ENCODE measurements at places on chromosomes 7 and 10.

DNA sequence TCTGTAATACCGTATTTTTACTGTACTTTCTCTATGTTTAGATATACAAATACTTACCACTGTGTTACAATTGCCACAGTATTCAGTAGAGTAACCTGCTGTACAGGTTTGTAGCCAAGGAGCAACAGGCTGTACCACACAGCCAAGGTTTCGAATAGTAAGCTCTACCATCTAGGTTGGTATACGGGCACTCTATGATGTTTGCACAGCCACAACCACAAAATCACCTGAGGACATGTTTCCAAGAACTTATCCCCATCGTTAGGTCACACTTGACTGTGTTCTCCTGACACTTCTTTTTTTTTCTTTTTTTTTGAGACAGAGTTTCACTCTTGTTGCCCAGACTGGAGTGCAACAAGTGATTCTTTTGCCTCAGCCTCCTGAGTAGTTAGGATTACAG is 134.6 kb upstream of the TRIM24 start:
- DNase-seq: no peak

DNA sequence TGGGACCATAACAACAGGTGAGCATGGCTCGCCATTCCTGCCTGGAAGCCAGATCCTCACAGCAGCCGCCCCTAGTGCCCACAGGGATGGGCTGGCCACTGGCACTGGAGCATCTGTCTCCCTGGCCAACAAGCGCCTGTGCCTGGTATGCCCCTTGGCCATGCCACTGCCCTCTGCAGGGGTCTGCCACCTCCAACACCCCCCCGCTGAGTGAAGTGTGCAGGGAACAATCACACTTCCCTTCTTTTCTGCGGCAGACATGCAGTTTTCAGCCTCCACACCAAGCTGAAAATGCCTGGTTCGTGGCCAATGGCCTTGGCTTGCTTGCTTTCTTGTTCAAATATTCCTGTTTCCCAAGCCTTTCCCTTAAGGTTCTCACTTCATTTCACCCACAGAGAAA is 50.7 kb downstream of the HSPA12A start:
- no peak for DNase-seq

- DNase-seq: no peak
These were observed 118.0 kb downstream of the BUB3 start for GRCh38 chr10:123272171-123272570.

DNA sequence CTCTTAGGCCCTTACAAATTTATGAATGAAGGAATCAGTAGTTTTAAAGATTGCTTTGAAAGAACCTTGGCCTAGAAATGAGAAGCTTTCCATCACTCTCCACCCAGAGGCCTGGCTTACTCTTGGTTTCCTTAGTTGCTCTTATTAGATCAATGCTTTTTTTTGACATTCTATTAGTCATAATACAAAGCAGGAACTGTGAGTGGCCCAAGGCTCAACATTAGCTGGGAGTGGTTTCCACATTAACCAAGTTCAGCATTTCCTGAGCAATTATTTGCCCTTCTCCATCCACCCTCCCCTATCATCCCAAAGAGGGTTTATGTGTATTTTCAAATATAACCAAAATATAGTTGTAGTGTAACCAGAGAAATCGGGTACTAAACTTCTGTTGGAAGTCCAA is 103.4 kb upstream of the FAM204A start:
- DNase-seq: no peak

DNA sequence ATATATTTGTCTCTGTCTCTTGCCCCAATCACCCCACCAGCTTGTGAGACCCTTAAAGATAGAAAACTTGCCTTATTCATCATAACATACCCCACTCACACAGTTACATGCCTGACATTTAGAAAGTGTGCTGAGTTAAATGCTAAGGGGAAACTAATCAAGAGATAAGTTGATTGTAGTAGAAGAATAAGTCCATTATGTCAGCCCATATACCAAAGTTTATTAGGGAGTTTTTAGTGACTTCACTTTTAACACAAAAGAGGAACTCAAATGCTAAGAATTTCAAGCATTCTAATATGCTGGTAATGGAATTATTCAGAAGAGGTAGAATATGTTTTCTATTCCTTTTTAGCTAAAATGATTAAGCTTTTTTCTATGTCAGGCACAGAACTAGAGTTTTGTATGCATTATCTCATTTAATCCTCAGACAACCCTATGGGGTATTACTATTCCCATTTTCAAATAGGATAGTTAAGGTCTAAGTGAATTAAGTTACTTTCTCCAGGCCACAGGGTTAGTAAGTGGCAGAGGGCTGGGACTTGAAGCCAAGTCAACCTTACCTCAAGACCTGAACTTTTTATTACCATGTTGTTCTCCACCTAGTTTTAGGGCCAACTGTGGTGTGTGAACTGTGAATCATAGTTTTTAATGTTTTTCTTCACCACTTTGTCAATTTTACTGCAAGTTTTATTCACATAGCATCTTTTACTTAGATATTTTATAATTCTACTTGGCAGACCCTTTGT is 19.6 kb downstream of the ASAH2 start:
- DNase-seq: no peak

- no peak for DNase-seq
These were observed 42.5 kb downstream of the ASZ1 start for GRCh38 chr7:117384688-117385362.

- DNase-seq: no peak
These were observed 24.4 kb downstream of the DDX50 start for GRCh38 chr10:68925489-68925888.

DNA sequence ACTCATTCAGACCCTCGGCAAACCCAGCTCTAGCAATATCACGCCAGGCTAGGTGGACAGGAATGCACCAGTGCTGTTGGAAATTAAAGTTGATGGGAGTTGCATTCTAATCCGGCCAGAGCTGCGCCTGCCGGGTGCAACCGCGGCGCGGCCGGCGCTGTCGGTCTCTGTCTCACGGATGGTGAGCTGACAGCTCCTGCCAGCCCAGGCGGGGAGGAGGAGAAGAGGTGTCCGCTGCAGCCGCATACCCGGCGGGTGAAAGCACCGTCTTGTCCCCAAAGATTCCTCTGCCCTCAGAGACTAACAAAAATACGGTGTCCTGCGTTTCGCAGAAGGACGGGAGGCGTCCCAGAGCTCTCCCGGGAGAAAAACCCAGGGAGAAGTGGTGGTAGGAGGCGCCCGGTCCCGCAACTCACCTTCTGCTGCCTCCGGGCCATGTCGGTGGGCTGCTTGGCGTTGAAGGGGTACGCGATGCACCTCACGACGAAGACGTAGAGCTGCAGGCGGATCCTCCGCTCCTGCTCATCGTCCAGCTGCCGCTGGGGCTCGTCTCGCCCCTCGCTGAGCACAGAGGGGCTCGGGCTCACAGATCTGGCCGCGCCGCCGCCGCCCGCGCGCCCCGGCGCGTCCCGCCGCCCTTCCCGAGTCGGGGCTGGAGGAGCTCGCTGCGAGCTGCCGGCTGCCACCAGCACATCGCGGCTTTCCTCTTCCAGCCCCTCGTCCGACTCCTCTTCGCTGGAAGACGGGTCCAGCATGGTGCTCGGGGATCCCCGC is 490 bp downstream of the CADPS2 start:
- DNase-seq: no peak

- DNase-seq: no peak
These were observed 5.1 kb upstream of the GRB10 start for GRCh38 chr7:50787825-50788224.

- no peak for DNase-seq
These were observed 56.2 kb upstream of the TM9SF3 start for GRCh38 chr10:96642973-96643372.

DNA sequence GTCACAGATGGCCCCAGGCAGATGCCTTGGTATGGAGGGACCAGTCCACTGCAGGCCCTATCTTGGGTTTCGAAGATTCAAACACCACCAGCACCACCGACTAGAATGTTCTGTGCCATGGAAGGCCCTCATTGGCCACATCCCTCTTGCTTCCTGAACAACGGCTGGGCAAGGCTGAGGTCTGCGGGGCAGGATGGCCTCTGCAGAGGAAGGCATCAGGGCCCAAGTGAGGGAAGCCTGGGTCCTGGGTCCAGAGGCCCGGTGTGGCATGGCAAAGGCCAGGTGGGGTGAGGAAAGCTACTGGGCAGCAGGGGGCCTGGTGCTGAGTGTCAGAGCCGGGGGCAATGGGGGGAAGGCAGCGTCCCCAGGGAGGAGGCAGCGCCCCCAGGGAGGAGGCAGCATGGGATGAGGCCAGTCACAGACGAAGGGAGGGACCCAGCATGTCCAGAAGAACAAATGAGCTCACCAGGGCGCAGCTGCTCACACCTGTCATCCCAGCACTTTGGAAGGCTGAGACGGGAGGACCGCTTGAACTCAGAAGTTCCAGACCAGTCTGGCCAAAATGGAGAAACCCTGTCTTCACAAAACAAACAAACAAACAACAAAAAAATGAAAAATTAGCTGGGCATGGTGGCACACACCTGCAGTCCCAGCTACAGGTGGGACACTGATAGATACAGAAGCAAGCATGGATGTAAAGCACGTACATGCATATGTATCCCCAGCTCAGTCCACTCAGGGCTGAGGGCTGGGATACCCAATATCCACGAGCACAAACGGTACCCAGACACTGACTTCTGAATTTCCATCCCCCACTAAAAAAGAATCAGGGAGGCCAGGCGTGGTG is 64.4 kb downstream of the PROSER2 start:
- DNase-seq: no peak

DNA sequence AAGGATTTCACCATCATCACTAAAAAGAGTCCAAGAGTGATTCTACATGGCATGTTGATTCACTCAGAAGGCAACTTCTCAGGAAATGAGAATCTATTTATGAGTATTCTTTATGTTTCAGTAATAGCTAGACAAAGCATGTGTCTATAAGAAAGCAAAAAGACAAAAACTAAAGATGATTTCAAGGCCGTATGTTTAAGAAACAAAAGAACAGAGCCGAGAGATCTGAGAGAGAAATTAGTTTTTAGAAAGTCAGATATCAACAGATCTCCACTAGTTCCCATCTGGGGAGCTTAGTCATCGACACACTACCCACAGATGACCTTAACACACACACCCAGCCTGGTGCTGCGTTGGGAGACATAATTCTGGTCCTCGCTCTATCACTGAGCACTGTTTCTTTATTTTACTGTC is 21.0 kb downstream of the PIP4K2A start:
- no peak for DNase-seq

DNA sequence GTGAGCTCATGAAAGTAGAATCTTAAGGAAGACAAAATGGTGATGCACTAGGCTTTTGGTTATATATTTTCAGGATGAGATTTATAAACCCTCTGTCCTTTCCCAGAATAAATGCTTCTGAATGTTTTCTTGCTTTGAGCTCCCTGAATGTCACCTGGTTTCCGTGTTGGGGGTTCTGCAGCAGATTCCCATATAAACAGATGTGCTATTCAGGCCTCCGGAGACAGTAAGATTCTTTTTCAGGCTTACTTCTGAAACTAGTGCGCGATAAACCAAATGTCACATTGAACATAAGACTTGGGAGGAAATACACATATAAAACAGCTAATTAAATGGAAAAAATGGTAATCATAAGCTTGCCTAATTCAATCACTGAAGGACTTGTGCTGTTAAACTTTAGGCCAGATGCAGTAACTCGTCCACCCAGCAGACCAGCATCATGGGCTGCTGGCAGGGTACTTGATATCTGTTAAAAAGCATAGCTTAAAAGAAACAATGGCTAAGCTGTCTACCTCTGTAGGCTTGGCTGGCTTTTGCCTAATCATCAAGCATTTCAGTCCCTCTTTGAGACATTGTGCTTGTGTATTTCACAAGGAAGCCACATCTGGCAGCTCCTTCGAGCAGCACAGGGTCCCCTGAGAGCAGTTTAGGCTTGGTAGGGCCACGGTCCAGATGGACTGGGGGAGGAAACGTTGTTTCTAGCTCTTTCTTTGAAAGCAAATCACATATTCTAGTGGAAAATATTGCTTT is 281.2 kb upstream of the KIAA1217 start:
- no peak for DNase-seq

GRCh38 chr10:50358411-50358810 is 107.1 kb upstream of the ASAH2 start:
- DNase-seq: no peak

DNA sequence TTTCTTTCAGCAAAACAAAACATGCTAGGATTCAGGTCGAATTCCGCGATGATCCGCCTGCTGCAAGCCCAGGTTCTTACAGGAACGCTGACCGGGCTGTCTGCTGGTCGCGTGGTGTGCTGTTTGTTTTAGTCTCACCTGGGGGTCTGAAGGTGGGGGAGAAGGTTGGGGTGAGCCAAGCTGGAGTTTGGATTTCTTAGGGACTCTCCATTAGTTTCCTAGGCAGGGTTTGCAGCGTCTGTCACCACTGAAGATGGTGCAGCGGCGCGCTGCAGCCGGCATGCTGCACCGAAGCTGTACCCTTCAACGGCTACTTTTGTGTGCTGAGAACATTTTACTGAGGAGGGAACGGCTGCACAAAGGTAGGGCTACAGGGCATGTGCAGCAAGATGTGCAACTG is 48.7 kb downstream of the GCC1 start:
- DNase-seq: no peak

DNA sequence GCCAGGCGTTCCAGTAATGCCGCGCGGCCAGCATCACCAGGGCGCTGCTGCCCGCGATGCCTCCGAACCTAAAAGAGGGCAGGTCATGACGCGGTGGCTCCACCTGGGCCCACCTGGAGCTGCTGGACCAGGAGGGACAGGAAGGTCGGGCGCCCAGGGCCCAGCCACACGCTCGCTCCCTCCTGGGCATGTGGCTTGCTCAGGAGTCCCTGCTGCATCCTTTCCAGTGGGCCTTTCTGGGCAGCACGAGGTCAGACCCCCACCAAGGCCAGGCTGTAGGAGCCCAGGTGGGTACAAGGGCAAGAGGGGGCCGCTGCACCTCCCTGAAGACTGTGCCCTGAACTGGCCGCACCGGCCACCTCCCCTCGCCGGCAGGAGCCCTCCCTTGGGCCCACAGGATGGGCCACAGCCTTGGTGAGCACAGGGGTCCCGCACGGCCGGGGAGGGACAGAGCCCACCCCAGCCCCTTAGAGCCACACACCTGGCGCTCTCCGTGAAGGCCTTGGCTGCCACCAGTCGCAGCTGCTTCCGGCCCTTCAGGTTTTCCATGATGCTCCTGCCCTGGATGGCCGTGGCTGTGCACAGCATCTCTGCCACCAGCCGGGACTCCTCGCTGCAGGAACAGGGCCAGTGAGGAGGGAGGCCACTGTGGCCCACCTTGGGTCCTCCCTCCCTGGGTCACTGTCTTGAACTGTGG is 43.2 kb downstream of the CFAP46 start:
- no peak for DNase-seq

- no peak for DNase-seq
These were observed 65.6 kb upstream of the PDGFA start for GRCh38 chr7:585229-585711.
